ENCODE measurements at places on chromosomes 3 and 15.

- DNase-seq, result no peak
These were observed 108.1 kb downstream of the PEAK1 start for GRCh38 chr15:77311618-77312398.

DNA sequence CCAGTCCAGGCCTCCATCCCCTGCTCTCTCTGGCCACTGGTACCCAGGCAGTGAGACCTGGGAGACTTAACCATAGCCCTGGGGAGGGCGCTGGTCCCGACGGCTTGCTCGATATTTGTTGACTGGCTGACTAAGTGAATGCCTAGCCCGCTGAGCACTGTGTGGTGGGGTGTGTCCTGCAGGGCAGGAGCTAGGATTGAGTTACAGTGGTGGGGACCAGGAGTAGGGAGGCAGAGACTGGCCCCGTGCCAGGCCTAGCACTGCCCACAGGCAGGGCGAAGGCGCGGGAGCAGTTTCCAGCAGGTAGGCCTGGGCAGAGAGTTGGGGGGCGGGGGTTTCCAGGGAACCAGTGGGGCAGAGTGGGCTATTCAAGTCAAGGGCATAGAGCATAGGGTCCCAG is at the start of gene VILL:
VILL (plus strand) TSS at position 260 of the 400 bp plus-strand sequence. CDS start 2,887 bp downstream, outside the sequence.
- no peak for DNase-seq

DNA sequence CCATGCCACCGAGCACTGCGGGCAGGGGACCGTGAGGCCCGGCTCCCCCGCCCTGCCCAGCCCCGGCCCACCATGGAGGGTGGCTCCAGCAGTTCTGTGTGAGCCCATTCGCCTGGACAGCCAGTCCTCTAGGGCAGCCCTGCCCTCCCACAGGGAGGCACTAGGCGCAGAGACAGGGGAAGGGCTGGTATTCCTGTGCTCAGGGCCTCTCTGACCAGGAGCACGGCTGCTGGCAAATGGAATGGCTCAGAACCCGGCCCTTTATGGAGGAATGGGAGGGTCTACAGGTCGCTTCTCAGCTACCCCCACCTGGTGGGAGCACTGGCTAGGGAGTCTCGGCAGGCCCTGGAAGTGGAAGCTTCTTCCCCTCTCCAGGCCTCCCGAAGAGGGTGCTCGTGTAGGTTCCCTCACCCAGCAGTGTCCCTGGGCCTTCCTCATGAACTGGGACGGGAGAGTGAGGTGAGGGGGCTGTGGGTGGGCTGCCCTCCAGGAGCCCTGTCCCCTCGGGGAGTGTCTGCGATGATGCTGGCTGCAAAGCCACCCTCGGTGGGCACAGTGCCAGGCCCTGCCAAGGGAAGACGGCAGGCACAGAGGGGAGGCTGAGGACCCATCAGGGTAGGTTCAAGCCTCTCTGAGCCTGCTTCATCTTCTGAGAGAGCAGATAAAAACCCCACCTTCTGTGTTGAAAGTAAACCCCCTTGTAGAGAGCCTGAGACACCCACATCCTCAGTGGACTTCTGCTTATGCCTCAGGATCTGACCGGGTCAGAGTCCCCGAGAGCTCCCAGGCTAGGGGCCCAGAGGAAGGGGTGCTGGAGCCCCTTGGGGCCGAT is 1.5 kb downstream of the MELTF start:
- DNase-seq, result no peak

DNA sequence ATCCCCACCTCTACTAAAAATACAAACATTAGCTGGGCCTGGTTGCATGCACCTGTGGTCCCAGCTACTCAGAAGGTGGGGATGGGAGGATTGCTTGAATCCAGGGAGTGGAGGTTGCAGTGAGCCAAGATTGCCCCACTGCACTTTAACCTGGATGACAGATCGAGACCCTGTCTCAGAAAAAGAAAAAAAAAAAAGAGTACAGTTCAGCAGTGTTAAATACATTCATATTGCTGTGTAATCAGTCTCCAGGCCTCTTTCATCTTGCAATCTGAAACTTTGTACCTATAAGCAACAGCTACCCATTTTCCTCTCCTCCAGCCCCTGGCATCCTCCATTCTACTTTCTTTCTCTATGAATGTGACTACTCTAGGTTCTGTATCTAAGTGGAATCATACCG is 61.2 kb downstream of the LPP start:
- no peak for DNase-seq

- no peak for DNase-seq
These were observed 37.0 kb downstream of the MUC20 start for GRCh38 chr3:195757827-195758226.

GRCh38 chr3:26068890-26069289 is 279.0 kb downstream of the OXSM start:
- no peak for DNase-seq

- no peak for DNase-seq
These were observed 218.1 kb downstream of the NAALADL2 start for GRCh38 chr3:175077216-175077615.

DNA sequence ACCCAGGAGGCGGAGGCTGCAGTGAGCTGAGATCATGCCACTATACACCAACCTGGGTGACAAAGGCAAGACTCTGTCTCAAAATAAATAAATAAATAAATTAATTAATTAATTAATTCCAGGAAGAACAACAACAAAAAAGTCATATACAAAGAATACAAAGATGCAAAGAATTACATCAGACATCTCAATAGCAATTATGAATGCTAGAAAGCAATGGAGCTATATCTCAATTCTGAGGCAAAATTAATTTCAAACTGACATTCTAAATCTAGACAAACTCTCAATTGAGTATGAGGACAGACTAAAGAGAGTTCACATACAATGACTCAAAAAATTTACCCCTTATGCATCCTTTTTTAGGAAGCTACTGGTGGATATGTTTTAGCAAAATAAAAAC is 69.6 kb upstream of the CTNNB1 start:
- no peak for DNase-seq

DNA sequence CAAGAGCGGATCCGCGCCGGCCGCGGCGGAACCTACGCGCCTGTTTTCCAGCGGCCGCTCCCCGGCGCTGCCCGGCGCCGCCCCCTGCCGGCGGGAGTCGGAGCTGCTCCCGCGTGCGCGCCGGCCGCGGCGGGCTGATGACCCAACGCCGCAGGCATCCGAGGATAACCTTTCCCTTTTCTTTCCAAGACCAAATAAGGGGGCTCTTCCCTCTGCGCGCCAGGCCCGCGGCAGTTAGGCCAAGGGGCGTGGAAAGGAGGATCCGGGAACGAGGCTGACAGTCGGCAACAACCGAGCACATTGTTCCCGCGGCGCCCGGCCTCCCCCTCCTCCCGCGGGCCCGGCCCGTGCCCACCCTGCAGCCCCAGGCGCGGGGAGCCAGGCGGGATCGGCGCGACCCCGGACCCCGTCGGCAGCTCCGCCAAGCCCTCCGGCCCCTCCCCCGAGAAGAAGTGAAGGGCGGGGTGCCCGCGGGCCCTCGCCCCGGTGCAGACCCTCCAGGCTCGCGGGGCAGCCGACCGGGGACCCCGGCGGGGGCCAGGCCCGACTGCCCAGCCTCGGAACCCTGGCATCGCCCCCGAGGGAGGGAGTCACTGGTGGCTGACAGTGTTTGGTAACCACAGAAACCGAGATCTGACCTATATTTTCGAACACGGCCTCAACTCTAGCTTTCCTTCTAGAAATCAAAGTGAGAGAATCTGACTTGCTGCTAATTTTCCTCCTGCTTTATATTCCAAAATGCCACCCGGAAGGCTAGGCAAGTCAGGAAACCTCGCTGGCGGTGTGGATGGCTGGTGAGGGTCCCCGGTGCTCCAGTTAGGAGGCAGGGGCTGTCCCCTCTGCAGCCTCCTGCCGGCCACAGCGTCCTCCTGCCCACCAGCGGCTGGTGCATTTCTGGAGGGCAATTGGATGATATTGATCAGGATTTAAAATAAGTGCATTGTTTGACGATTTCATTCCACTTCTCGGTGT is 45.6 kb upstream of the SYNM start:
- peak; percentile 34 for DNase-seq

DNA sequence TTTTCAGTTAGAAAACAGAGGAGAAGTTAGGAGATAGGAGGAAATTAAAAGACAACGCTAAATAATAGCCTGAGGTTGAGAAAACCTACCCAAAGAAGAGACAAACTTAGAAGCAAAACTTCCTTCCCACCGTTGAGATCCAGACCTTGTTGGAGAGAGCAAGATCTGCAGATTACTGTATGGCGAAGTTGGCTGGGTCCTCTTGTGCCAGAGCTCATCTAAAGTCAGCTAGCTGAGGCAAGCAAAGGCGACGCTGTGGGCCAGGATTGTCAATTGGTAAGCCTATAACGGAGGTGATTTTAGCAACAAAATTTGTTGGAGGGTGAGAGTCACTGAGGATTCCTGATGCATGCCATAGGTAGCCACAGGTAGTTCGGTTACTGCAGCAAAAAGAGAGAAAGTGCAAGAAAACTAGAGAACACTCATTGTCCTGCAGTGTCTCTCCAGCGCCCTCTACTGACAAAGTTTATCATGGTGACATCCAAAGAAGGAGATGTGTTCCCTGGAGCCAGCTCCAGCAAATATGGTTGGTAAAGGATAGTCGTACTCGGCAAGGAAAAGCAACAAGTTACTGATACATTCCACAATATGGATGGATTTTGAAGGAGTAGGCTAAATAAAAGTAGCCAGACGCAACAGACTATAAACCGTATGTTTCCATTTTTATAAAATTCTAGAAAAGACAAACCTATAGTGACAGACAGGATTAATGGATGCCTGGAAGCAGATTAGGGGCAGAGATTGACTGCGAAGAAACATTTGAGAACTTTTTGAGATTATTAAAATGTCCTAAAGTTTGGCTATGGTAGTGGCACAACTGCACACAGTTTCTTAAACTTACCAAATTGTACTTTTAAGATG is 9.8 kb upstream of the OR5K4 start:
- DNase-seq, result peak; percentile 9

DNA sequence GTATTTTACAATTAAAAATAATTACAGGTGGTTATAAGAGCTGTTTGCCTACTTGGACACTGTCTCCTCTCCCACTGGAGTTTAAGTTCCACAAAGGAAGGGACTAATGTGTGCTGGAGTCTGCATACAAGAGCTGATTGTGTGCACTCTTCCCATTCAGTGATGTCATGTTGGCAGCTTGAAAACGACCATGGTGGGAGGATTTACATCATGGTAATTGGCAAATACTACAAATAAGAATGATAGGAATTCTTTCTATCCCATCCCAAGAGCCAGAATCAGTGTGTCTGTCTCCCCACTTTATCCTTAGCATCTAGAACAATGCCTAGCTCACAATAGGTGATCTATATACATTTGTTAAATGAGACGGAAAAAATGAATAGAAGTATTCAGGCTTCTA is 14.1 kb downstream of the ITGA11 start:
- DNase-seq, result no peak

- no peak for DNase-seq
These were observed 110.6 kb upstream of the NANOGP8 start for GRCh38 chr15:35195649-35196048.

DNA sequence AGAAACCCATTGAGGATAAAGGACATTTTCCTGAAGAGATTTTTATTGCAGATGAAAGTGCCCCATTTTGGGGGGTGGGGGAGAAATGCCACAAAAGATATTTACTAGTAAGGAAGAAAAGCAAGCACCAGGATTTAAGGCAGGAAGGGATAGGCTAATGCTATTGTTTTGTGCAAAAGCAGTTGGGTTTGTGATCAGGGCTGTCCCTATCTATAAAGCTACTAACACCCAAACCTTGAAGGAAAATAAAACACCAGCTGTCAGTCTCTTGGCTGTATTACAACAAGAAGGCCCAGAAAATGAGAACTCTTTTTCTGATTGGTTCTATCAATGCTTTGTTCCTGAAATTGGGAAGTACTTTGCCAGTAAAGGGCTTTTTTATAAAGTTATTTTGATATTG is 56.0 kb downstream of the CD200 start:
- DNase-seq, result no peak

DNA sequence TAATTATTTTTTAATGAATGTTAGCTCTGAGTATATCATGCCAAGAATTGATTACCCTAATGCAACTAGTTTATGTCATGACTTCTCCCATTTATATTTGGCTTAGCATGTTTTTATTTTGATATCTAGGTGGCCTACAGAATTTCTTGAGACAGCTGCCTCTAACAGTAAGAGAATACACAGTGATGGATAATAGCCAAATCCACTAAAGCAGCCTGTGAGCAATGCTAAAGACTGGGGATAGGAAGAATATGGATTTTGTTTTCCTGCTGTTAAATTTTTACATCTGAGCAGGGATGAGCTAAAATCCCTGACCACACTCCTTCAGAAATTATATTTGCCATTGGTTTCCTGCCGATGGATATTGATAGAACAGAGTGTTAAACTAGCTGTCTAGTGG is 149.3 kb upstream of the TGFBR2 start:
- no peak for DNase-seq

- no peak for DNase-seq
These were observed 2.7 kb upstream of the NR2E3 start for GRCh38 chr15:71807691-71808091.

DNA sequence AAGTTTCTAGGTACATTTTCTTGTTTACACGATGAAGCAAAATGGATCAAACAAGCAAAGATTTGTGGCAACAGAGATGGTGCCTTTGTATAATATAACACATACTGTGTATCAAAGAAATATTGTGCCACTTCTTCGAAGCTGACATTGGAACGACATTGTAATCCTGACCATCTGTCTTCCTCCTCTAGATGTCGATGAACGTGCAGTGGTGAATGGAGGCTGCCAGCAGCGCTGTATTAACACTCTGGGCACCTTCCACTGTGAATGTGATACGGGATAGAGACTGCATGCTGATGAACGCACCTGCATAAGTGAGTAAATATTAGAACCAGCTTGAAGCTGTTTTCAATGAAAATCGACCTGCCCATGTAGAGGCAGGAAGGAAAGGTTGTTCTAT is 613.3 kb upstream of the GOLIM4 start:
- no peak for DNase-seq

- DNase-seq, result no peak
These were observed 62.7 kb upstream of the GATM start for GRCh38 chr15:45441036-45441435.

GRCh38 chr3:3342141-3342540 is 162.7 kb upstream of the CRBN start:
- DNase-seq, result no peak

- no peak for DNase-seq
These were observed 46.2 kb upstream of the PYDC2 start for GRCh38 chr3:191414732-191415131.

DNA sequence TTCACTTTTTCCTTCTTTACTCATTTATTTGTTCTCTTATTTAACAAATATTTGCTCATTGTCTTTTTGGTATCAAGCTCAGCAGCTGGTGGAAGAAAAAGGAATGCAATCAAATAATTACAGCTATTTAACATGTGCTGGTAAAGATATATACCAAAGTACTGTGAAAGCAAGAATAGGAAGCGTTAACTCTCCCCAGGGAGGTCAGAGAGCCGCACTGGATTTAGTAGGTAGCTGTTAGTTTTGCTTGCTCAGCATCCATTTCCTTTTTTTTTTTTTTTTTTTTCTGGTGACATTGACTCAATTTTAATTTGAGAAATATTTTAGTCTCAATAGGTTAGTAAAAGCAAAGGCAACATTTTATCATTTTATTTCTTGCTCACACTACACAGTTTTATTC is 308.5 kb upstream of the MDFIC2 start:
- DNase-seq, result no peak

GRCh38 chr3:78734048-78734637 is 1033.7 kb downstream of the ROBO1 start:
- no peak for DNase-seq

GRCh38 chr3:64067506-64068346 is 44.4 kb upstream of the PSMD6 start:
- no peak for DNase-seq

GRCh38 chr3:89966877-89967665 is 859.6 kb downstream of the EPHA3 start:
- no peak for DNase-seq

- no peak for DNase-seq
These were observed 128.7 kb upstream of the WNT5A start for GRCh38 chr3:55615694-55616295.

GRCh38 chr3:68751888-68752287 is 180.5 kb downstream of the TAFA4 start:
- no peak for DNase-seq
